Stimulated activated CD8-positive, alpha-beta memory T cell treated with anti-CD3 and anti-CD28 coated beads, Interleukin-7, amount 100 ng/mL, for 1 hour (primary cell): ENCODE measurements at places on chromosomes 4 and X.

- DNase-seq, result no peak
These were observed 29.6 kb upstream of the CHRNA9 start for GRCh38 chr4:40305328-40306170.

DNA sequence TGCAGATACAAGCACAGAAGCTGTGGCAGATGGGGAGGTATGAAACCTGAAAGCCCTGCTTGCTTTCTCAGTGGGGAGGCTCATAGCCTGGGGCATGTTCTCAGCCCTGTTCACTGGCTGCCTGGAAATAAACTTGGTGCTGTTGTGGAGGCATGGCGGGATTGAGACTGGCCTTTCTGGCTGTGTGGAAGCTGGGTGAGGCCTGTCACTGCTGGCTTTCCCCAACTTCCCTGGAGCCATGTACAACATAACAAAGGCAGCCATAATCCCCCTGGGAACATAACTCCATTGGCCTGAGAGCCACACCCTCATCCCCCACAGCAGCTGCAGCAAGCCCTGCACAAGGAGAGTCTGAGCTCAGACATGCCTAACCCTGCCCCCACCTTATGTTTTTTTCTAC lies 237.7 kb upstream of the TLL1 start:
- no peak for DNase-seq

DNA sequence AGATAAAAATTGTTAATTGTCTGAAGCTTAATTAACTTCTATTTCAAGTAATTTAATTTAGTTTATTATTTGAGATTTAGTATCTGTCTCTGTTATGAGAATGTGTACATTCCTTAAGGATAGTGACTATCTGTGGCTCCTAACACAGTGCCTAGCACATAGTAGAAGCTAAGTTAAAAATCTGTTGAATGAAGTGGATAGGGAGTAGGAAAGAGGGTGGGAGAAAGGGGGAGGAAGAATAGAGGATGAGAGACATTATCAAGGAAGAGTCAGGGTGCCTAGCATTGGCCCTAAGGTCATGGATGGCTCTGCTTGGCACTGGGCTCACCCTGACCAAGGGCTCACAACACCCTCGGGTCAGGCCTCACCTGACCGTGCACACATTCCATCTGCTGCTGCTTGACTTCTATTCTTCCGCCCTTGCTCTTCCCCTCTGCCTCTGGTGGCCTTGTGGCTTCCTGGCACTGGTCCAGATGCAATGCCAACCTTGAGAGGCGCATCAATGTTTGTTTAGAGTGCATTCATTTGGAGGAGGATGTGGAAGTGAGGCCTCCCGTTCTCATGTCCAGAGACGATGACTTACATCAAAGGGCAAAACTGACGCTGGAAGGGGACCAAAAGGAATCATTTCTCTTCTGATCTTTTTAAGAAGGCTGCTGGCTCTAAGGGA lies 42.3 kb downstream of the TRIM2 start:
- DNase-seq, result no peak

DNA sequence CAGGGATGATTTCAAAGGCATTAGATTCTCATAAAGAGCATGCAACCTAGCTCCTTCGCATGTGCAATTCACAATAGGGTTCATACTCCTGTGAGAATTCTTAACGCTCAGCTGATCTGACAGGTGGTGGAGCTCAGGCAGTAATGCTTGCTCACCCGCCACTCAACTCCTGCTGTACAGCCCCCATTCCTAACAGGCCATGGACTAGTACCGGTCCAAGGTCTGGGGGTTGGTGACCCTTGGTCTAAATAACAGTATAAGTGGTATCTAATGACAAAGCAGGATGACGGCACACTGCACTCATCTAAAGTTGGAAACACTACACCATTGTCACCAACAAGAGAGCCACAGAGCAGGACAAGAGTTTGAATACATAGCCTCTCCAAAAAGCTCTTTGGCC lies 28.5 kb downstream of the ADGRA3 start:
- DNase-seq, result no peak

DNA sequence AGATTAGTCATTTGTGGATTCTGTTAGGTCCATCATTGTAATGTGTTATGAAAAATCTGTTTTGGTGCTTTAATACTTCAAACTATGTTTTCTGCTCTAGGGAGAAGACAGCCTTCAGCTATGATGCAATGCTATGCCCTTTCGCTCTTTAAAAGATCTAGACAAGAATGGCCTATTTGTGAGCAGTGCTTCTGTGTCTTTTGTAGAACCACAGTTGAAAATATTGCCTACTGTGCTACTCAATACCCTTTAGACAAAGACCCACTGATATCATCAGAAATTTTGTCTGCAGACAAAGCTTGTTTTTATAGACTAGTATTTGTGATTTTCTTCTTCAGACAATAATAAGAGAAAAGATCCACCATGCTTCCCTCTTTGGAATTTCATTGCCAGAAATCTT lies 44.6 kb upstream of the SLITRK2 start:
- no peak for DNase-seq

- no peak for DNase-seq
These were observed 30.2 kb downstream of the ASB5 start for GRCh38 chr4:176238826-176239225.

DNA sequence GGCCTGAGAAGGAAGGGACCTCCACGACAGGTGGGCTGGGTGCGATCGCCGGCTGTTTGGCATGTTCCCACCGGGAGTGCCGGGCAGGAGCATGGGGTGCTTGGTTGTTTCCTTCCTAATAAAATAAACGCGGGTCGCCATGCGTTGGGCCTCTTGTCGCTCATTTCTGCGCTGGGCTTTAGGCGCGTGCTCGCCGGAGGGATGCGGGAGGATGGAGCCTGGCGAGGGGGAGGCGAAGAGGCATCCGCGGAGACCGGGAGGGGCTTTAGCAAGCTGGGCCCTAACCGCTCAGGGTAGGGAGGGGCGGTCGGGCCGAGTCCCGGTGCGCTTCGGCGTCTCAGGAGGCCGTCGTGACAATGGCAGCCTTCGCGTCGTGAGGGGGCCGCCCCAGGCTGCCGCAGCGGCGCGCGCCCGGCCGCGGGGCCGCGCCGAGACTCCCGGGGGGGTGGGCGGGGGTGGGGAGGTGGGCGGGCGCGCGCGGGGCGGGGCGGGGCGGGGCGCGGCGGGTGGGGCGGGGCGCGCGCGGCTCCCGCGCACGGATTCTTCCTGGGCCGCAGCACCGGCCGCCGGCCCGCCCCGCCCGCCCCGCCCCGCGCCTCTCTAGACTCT lies 476 bp upstream of the GDI1 start:
- no peak for DNase-seq

DNA sequence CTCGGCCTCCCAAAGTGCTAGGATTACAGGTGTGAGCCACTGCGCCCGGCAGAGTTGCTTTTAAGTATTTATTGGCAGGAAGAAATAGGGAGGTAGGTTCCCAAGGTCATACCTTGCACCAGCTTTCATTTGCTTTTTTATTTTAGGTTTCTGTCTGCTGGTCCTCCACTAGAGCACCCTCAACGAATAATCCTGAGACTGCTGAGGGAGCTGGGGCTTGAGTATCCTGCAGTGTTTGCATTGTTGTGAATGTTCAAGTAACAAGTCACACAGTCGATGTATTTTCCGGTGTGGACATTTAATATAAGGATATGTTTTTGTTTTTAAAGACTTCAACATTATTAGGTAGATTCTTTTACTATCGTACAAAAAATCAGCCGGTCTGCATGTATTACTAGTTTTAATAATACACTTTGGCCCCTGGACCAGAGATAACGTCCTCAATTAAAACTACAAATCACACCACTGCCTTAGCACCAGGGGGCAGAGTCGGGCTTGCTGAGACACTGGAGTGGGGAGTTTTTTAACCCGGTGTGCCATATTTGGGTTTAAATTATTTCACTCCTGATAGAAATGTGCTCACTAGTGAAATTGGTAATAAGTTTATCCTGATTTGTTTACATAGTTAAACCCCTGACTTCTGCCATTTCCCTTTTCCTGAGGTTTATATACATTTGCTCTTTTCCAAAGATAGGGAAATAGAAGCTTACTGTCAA lies 11.6 kb downstream of the SMIM20 start:
- DNase-seq, result no peak

GRCh38 chr4:83178029-83178428 lies 63.5 kb upstream of the PLAC8 start:
- DNase-seq, result no peak

- DNase-seq, result no peak
These were observed 172.4 kb upstream of the MAGEB16 start for GRCh38 chrX:35625714-35626113.

DNA sequence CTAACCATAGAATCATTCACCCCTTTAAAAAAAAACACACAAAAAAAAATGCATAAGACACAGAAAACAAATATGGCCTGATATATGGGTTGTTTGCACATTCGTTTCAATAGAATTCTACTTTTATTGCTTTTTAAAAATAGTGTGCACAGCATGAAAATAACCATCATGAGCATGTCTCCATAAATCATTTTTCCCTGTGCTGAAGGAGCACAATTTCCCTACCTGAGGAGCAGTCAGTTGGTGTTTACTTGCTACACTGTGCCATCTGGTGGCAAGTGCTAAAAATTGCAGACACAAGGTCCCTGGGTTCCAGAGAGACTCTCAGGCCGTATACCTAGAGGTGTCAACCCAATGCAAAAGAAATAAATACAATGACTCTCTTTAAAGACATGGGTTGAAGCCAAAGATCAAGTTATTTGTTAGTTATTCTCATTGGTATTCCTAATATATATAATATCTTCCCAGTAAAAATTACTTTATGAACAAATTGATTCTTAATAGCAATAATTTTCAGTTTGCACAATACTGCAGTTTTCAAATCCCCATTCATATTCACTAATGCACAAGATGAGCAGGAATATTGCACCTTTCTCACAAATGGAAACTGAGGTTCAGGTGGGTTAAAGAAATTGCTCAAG lies 551.4 kb downstream of the IQCM start:
- no peak for DNase-seq
